Mammary microvascular endothelial cell (primary cell): ENCODE measurements at places on chromosomes 7 and 10. TPM values are rescaled to one million over a fixed set of nuclear protein-coding genes. Genes with fewer than 3 reads are reported as not detected.

SFRP4 gene
- 0.33 TPM in 1 of 2 replicates, not detected in the other for total RNA-seq

PNLIP gene
- not detected in 2 replicates for total RNA-seq

CFTR gene
- total RNA-seq = 1.7 TPM in 1 of 2 replicates, not detected in the other

LOXL4 gene
- total RNA-seq = 9.1 and 9.3 TPM in 2 replicates

C10orf95 gene
- not detected in 2 replicates for total RNA-seq

GPR15LG gene
- total RNA-seq = not detected in 2 replicates

ZWINT gene
- total RNA-seq = 64.2 and 71.7 TPM in 2 replicates

LRRC18 gene
- not detected in 2 replicates for total RNA-seq

LIPN gene
- total RNA-seq = not detected in 2 replicates

GPRIN2 gene
- total RNA-seq = not detected in 2 replicates

SGCE gene
- total RNA-seq = 28.1 and 31.9 TPM in 2 replicates

CLDN12 gene
- total RNA-seq = 3.2 and 3.8 TPM in 2 replicates

VAX1 gene
- not detected in 2 replicates for total RNA-seq

AGMO gene
- 1.6 and 1.7 TPM in 2 replicates for total RNA-seq

SLC26A4 gene
- total RNA-seq = 1.1 and 1.3 TPM in 2 replicates

ZNF518A gene
- total RNA-seq = 4.9 and 8.7 TPM in 2 replicates

SVOPL gene
- total RNA-seq = not detected in 2 replicates

ANKRD22 gene
- not detected in 2 replicates for total RNA-seq

TIAL1 gene
- total RNA-seq = 36.1 and 37.2 TPM in 2 replicates

EMX2 gene
- total RNA-seq = not detected in 2 replicates

UTF1 gene
- not detected in 2 replicates for total RNA-seq
